NCI-H1105 (cell line): ENCODE measurements at places on chromosomes 13 and 19.

DNA sequence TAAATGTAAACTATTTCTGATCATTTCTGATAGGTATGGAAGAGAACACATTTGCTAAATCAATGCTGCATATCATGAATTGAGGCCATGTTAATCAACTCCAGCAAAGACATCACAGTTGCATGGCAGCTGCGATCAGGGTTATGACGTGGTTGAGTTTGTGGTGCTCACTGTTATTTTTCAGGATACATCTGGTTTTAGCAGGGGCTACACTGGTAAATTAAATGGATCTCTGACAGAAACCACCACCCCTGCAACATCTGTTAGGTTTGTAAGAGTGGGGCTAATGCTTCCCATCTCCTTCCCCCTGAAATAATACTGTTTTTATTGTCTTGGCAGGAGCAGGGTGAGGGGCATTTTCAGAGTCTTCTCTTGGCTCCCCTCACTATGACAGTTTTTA is 444.4 kb upstream of the ZNF507 start:
- DNase-seq: no peak

DNA sequence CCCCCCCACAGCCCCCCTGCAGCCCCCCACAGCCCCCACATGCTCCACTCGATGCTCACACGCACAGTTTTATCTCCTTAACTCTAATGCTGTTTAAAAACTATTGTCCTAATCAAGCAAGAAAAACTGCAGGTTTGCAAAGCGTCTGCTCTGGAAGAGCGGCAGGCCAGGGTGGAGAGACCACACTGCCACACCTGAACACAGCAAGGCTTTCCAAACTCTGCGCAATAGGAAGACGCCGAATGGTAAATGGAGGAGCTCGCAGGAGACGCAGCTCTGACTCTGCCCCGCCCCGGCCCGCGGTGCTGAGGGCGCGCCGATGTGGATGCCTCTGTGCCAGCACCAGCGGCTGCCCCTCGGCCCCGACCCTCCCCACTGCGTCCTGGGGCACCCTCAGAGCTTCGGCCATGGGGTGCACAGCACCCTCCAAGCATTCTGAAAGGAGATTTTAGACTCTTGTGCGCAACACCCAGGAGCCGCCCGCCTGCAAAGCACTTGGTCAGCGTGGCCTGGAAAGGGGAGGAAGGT is 32.4 kb downstream of the RASA3 start:
- DNase-seq: no peak

GRCh38 chr13:33918199-33918932 is 100.4 kb downstream of the RFC3 start:
- no peak for DNase-seq

DNA sequence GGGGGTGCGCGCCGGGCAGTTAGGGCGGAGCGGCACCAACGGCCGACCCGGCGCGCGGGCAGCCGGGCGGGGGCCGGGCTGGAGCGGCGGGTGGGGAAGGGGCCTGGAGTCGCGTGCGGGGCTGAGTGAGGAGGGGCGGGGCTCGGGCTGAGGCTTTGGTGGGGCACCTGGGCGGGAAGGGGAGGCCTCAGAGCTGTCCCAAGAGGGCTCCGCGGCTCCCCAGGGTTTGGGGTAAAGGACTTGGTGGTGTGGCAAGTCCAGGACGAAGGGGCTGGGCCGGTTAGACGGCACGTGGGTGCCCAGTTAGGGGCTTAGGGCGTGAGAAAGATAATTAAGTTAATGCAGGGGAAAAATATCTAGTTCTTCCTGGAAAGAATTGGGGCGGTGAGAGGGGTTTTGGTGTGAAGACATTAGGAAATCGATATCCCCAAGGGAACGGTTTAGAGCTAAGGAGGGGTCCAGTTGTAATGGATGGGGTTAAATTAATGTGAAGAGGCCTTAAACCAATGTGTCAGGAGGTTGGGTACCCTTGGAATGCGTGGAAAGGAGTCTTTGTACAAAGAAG is 496 bp downstream of the ZNF574 start:
- DNase-seq: no peak

DNA sequence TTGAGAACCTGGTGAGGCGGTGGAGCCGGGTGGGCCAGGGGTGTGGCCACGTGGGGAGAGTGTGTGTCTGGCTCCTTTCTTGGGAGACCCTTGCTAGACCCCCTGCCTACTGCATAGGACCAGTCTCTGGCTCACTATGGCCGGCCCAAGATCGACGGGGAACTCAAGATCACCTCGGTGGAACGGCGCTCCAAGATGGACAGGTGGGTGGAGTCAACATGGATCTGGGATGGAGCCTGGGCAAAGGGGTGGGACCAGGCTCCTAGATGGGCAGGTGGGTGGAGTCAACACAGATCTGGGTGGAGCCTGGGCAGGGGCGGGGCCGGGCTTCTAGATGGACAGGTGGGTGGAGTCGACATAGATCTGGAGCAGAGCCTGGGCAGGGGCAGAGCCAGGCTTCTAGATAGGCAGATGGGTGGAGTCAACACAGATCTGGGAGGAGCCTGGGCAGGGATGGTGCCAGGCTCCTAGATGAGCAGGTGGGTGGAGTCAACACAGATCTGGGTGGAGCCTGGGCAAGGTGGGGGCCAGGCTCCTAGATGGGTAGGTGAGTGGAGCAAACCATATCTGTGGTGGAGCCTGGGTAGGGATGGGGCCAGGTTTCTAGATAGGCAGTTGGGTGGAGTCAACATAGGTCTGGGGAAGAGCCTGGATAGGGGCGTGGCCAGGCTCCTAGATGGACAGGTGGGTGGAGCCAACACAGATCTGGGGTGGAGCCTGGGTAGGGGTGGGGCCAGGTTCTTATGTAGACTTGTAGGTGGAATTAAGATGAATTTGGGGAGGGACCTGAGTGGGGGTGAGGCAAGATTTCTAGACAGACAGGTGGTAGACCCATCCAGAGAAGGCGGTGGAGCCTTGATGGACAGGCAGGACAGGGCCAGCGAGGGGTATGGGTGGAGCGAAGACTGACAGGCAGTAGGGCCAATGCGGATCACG is 56.5 kb downstream of the VAV1 start:
- DNase-seq: no peak

- DNase-seq: no peak
These were observed 6.2 kb downstream of the PEAK3 start for GRCh38 chr19:2275588-2276428.

DNA sequence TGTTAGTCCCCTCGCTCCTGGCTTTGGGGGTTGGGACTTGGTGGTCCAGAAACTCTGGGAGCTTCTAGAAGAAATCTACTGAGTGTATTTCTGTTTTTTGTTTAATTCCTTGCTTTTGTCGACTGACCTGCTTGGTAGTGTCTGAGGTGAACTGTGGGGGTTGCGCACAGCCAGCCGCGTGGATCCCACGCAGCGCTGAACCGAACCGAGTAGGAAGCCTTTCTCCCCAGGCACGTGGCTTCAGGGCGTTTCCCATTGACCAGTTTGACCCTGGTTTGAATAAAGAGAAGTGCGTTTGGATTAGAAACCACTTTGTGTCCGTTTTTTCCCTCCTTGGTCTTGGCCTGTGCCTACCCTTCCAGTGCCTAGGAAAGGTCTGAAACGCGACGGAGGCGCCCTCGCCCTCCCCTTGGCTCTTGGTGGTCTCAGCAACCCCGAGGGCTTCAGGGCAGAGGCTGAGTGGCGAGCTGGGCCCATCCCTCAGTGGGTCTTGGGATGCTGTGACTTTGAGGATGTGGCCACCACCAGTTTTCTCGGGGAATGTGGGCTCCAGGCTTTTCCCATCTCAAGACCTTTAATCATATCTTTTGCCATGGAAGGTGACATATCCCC is 2.7 kb upstream of the RPS15 start:
- DNase-seq: no peak

DNA sequence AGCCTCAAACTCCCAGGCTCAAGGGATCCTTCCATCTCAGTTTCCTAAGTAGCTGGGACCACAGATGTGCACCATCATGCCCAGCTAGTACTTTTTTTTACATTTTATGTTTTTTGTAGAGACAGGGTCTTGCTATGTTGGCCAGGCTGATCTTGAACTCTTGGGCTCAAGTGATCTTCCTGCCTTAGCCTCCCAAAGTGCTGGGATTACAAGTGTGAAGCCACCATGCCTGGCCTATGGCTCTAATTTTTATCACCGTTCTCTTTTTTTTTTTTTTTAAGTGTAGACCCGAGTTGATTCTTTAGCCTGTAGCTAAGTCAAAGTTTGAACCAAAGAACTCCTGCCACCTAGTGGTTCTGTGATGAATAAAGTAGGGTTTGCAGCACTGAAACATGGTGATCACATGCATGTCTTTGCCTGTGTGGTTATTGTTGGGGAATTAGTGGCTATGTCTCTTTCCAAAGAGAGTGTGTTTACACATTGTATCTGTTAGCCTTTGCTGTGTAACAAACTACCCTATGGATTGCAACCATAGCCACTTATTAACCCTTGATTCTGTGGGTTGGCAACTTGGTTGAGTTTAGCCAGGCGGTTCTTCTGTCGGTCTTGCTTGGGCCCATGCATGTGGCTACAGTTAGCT is 11.6 kb downstream of the NFILZ start:
- DNase-seq: peak; percentile 5

- DNase-seq: no peak
These were observed 1.7 kb downstream of the PROSER1 start for GRCh38 chr13:39036212-39036611.
